Stimulated activated CD4-positive, alpha-beta T cell treated with anti-CD3 and anti-CD28 coated beads, Interleukin-15, amount 100 ng/mL, for 48 hours (primary cell): ENCODE measurements at places on chromosomes 1 and 21.

DNA sequence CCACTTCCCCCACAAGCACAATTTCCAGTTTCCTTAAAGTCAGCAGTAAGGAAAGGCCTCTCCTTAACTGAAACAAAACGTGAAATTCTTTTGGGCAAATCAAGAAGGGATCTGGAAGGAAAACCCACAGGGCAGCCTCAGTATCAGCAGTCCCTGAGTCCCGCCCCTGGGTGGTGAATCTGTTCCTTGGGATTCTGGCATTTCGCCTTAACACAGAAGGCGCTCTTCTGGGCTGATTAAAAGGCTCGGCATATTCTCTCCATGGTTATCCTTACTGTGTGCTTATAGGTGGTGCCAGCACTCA lies 12.2 kb upstream of the RAB4A start:
- DNase-seq = no peak

DNA sequence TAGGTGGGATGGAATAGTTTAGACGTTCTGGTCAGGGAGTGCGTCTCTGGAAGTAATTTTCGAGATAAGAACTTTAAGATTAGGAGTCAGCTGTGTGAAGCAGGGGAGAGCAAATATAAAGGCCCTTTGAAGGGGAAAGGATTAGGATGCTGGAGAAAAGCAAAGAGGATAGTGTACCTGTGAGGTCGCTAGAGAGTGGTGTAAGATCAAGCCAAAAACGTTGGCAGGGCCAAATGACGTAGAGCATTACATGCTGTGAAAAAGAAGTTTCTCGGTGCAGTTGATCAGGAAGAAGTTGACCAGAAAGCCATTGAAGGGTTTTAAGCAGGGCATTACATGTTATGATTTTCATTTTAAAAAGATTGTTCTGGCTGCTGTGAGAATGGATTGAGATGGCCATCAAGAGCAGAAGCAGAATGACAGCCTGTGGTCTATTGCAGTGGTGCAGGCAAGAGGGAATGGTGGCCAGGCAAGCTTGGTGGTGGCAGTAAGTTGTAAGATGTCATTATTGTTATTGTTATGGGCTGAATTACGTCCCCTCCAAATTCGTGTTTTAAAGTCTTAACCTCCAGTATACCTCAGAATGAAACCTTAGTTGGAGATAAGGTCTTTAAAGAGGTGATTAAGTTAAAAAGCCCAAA lies 113.6 kb upstream of the KIF26B start:
- DNase-seq = no peak

DNA sequence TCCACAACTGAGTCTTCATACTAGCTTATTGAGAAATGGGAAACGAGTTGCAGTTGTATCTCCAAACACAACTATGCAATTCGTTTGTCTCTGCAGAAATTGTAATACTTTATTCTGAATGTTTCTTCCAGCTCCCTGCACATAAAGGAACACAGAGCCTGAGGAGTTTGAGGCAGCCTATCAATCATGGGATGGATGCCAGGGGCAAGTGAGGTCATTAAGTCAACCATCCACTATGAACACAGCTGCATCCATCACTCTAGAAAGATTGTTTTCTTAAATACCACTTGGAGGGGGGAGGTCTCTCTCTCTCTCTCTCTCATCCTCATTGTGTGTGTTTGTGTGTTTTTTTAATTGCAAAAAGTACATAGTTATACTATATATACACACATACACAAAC lies 2.9 kb upstream of the PSMB2 start:
- DNase-seq = no peak

- no peak for DNase-seq
Measured at GRCh38 chr1:236288620-236288976, 6.8 kb upstream of the ERO1B start.

- DNase-seq = no peak
Measured at GRCh38 chr1:109783436-109783835, 19.7 kb upstream of the EPS8L3 start.

- no peak for DNase-seq
Measured at GRCh38 chr1:161106431-161106830, 8.3 kb downstream of the KLHDC9 start.

GRCh38 chr1:116560704-116561490 lies 9.9 kb downstream of the CD58 start:
- no peak for DNase-seq

GRCh38 chr1:3125546-3126368 lies 56.8 kb downstream of the PRDM16 start:
- no peak for DNase-seq

- DNase-seq = no peak
Measured at GRCh38 chr1:59409549-59409948, 112.7 kb downstream of the FGGY start.

DNA sequence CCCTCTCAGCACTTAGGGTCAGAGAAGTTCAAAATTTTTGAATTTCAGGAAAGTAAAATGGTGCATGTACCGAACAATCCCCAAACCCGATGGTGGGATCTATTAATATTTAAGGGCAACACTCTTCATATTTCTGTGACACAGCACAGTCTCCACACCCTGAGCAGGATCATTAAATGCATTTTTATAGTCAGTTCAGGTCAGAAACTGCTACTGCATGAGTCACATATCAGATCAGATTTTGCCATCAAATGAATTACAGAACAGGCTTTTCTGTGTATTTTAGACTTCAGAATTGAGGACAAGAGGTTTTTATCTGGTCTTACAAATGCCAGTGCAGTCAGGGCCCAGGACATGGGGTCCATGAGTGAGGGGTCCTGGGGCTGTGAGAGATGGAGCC lies 79.2 kb downstream of the RIPK4 start:
- no peak for DNase-seq

GRCh38 chr1:164796916-164797315 lies 237.9 kb downstream of the PBX1 start:
- DNase-seq = no peak

DNA sequence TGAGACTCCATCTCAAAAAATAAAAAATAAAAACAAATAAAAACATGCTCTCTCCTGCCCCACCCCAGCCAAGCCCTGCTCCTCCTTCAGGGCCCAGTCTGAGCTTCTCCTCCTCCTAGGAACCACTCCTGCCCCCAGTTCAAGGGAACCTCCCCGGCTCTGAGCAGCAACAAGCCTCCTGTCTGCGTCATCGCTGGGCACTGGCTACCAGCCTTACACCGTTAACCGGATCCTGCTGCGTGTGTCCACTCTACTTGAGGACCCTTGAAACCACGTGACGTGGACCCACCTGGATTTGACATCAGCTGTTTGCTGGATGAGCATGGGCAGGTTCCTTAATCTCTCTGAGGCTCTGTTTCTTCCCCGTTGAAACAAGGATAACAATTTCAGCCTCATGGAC lies 1.6 kb upstream of the TAS1R2 start:
- no peak for DNase-seq

DNA sequence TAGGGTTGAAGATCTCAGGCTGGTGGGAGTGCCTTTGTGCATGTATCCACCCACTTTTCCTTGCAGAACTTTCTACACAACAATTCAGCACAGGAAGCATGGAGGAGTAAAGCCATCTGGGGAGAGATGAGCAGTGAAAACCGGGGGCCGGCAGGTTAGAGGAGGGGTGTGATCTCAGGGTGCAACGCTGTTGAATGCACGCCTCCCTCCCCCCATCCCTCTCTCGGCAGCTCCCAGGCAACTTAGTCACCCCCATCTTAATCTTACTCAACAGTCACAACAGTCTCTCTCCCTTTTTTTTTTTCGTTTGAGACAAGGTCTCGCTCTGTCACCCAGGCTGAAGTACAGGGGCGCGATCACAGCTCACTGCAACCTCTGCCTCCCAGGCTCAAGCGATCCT lies 16.6 kb upstream of the ABCG1 start:
- DNase-seq = no peak

DNA sequence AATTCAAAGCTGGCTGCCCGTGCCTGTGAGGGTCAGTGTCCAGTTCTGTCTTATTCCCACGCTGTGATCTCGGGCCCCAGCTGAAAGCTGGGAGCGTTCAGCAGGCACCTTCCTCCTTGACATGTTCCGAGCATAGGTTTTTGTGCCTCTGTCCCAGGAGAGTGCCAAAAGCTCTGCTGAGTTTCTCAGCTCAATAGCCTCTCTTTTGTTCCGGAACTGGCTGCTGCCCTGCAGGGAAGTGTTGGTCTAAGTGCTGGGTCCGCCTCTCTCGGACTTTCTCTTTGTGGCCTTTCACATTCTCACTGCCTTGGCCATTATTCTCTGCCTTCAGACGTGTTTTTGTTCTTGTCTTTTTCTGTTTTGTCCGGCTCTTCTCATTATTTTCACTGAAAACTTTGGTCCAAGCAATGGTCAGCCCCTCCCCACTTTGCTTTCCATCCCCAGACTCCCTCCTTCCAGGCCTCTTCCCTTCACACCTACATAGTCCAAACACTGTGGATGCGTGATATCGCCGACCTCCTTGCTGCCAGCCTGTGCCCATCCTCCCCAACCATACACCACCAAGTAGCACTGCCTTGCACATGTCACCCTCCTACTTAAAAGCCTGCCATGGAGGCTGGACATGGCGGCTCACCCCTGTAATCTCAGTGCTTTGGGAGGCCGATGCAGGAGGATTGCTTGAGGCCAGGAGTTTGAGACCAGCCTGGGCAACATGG lies 233.8 kb downstream of the RHOU start:
- no peak for DNase-seq

- DNase-seq = no peak
Measured at GRCh38 chr1:184298440-184299405, 88.1 kb upstream of the C1orf21 start.

GRCh38 chr21:29326914-29327554 lies 28.3 kb downstream of the BACH1 start:
- no peak for DNase-seq

- DNase-seq = peak; percentile 96
Measured at GRCh38 chr21:46635324-46636180, at the start of gene PRMT2. Gene PRMT2, plus strand, starts transcription at chr21:46635674. Its CDS starts 1,278 bp downstream, at chr21:46636952.

DNA sequence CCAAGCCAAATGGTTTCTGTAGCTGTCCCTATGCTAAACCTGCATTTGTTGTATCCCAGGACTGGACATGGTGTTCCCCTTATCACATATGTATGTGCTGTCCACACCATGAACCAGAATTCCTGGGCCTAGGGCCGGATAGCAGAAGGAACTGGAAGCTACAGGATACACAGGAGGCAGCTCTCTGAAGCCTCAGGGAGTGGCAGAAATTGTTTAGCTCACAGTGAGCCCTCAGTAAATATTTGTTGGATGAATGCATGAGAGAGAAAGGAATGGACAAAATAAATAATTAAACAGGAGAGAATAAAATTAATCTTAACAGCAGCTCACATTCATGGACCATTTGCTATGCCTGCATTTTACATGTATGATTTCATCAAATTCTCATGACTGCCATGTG lies 2.1 kb downstream of the NIPAL3 start:
- no peak for DNase-seq

GRCh38 chr1:101128211-101128727 lies 102.7 kb upstream of the DPH5 start:
- no peak for DNase-seq

GRCh38 chr1:186494832-186495271 lies 33.9 kb upstream of the PDC start:
- no peak for DNase-seq

- DNase-seq = peak; percentile 31
Measured at GRCh38 chr1:156214024-156214748, 1.4 kb downstream of the PMF1 start.

DNA sequence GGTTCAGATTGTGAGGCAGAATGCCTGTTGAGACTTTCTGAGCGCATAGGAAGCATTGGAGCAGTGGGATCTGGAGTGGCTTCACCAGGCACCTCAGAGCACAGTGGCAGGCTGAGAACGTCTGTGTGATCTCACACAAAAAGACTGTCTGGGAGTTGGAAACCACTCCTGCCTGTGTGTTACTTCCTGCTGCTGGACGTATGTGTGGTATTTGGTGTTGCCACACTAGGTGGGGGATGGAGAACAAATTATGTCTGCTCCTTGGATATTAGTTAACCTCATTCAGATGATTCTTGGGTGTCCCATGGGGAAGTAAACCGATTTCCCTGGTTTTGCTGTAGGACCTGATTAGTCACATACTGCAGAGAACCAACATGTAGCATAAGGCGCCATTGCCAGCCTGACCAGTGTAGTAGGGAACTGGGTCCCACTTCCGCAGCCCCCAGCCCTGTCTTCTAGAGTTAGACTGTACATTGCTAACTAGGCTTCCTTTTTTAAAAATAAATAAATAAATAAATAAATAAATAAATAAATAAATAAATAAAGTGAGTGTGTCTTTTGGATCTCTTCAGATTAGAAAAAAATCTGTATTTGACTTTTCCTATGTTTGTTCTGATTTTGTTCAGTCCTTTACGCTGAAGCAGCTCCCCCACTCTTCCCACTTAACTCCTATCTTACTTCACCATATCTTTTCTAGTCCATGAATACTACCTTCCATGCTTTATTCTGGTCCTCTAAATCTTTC lies 26.9 kb downstream of the UCK2 start:
- DNase-seq = no peak

DNA sequence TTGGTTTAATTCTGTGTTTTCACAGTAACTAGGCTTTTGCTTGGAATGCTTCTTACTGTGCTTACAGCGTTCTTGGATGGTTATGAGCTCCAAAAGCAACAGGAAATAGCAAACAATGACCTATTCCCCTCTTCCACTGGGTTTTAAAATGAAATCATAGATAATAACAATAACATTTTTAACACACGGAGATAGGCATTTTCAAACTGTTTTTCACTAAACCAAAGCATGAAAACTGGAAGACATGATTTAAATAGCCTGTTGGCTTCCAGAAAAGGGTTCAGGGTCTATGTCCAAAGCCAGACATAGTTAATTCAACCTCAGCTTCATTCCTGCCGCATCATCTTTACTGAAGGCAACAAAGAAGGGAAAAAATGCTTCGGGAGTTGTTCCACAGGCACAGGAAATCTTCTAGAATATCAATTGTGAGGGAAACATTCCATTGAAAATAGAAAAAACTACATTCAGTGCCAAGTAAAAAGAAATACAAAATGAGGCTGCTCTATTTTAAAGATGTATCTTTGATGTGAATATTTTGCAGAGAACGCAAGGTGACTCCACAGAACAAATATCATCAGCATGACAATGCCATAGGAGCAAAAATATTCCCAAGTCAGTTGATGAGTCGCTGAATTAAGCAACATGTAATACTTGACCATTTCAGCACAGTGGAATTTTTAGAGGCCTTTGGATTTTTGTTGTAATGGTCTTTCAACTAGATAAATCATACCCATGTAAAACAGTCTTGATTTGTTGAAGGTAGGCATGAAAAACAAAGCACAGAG lies 80.7 kb downstream of the NID1 start:
- DNase-seq = no peak

DNA sequence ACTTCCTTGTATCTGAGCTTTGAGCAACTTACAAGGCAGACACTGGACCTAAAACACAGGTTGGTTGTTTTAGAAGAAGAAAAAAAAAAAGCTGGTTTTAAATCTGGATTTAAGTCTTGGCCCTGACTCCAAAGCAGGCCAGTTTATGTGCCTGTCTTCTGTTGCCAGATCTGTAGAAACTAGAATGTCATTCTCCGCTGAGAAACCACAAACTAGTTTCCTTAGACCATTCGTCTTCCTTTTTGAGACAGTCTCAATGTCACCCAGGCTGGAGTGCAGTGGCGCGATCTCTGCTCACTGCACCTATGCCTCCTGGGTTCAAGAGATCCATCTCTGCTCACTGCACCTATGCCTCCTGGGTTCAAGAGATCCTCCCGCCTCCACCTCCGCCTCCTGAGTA lies 33.9 kb downstream of the APP start:
- DNase-seq = no peak

- DNase-seq = no peak
Measured at GRCh38 chr1:59081181-59081580, 215.7 kb upstream of the FGGY start.

GRCh38 chr1:231044588-231044987 lies 4.5 kb upstream of the FAM89A start:
- DNase-seq = no peak

- DNase-seq = no peak
Measured at GRCh38 chr1:168918860-168919741, 187.4 kb upstream of the ATP1B1 start.
